ENCODE measurements at places on chromosomes 13 and 19.

- DNase-seq = no peak
Measured at GRCh38 chr13:48000559-48001113, 437 bp downstream of the SUCLA2 start.

DNA sequence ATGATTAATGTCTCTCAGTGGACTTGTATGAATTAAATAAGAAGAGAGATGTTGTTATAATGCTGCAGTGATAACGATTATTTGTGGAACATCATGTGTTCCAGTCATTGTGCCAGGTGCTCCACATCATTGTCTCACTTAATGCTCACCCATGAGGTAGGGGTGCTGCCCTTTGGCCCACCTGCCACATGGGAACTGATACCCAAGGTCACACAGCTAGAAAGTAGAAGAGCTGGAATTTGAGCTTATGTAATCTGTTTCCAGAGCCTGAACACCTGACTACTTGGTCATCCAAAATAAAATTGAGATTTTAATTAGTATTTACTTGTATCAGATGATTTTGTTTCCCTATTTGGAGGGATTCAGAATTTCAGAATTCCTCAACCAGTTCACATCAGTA lies 36.0 kb upstream of the GPI start:
- no peak for DNase-seq

DNA sequence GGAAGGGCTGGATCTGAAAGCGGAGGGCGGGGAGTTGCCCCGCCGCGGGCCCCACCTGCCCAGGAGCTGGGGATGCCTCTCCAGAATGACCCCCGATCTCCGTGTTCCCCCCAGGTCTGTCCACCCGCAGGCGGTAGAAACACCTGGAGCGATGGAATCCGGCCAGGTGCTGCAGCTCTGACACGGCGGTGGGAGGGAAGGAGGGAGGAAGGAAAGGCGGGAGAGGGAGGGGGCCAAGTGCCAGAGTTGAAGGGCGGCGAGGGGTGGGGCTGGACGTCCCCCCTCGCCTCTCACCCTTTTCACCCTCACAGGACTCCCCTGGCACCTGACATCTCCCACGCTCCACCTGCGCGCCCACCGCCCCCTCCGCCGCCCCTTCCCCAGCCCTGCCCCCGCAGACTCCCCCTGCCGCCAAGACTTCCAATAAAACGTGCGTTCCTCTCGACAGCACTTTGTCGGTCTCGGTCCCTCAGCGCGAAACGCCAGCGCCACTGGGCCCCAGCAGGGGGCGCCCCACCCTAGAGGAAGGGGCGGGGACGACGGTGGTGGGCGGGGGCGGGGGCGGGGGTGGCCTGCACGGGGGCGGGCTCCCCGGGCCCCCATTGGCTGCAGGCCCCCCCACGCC lies 337 bp upstream of the FXYD7 start:
- peak; percentile 81 for DNase-seq

DNA sequence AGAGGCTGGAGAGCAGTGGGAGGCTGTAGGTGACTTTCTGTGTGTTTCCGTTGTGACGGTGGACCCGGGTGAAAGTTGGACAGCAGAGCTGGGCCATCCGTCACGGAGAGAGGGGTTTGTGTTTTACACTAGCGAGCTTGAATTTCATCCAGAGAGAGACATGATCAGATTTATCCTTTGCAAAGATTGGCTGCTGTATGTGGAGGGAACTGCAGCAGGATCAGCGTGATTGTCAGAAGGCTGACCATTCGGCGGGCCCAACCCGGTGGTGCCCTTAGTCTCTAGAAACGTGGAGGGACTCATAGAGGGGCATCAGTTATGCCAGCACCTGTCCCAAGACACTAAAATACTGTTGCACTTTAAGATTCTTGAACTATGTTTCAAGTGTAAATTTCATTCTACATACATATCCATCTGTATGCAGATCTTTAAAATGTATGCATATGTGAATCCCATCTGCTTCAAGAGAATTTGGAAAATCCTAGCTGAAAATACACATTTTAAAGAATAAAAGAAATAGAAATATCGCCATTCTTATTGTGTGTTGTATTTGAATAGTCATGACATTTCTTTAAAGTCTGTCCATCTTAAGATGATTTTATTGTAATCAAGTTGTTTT lies 7.0 kb downstream of the FAM124A start:
- DNase-seq = no peak

- peak; percentile 84 for DNase-seq
Measured at GRCh38 chr19:6481541-6482342, at the start of gene DENND1C. Gene DENND1C (minus strand): TSS chr19:6481787. CDS start chr19:6481695, 92 bp downstream.

GRCh38 chr13:111912453-111912866 lies 154.5 kb upstream of the SOX1 start:
- DNase-seq = no peak

Data from activated CD4-positive, alpha-beta T cell treated with anti-CD3 and anti-CD28 coated beads, Interleukin-10, Interleukin-2, amounts not matched to agents 100 ng/mL and 50 ng/mL, durations not matched to agents 16 hours and 8 hours (primary cell).